Kidney capillary endothelial cell (primary cell): ENCODE measurements at places on chromosomes 5 and 9.

- DNase-seq, result no peak
Observed at GRCh38 chr5:144219869-144220268, 49.2 kb downstream of the KCTD16 start.

- no peak for DNase-seq
Observed at GRCh38 chr5:43149231-43149630, 28.5 kb downstream of the ZNF131 start.

DNA sequence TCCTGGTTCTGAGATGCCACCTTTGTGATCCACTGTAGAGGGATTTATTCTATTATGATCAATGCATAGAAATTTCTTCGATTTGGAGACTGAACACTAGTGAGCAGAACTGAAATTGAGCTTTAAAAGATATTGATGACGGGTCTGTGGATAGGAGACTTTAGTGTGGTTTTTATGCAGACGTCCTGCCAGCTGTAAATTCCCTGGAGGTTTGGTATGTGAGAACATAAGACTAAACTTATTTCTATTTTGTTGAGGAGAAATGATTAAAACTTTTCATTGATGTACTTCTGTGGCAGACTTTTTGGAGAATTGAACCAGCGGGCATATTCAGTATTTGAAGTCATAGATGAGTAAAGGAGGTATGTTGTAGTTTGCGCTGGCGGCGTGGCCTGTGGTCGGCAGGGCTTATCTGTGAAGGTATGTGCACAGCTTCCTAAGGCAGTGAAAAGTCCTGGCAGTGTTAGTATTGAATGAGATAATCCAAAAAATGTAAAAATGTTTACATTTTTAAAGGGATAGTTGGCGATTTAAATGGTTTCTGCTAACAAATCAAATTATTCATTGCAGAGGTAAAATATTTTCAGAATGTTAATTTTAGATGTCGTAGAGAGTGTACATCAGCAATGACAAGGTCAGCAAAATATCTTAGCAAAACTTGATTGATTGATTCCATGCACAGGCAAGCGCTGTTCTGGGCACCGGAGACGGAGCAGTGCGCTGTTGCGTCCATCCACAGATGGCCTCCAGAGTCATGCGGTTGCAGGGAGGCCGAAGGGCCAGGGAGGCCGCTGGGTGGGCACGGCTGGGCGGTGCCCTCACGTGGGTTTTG lies 20.4 kb downstream of the TENT4A start:
- no peak for DNase-seq

GRCh38 chr9:27539479-27540441 lies 10.1 kb upstream of the MOB3B start:
- DNase-seq, result no peak

GRCh38 chr5:1719860-1720259 lies 79.8 kb downstream of the MRPL36 start:
- no peak for DNase-seq

DNA sequence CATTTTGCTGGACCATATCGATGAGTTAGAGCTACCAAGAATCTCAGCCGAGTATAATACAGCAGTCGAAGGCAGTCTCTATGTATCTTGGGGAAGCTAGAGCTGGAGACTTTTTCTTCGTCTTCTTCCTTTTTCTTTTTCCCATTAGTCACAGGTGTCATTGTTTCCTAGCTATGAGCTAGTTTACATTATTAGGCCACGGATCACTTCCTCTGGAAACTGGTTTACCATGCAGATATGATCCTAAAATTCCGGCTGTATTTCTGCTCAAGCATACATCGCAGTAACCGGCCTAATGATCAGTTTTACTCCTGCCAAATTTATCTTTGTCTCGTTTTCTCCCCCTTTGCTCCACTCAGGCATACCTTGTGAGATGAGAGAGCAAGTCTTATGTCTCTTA lies 312.8 kb downstream of the ARHGAP26 start:
- DNase-seq, result peak; percentile 58

DNA sequence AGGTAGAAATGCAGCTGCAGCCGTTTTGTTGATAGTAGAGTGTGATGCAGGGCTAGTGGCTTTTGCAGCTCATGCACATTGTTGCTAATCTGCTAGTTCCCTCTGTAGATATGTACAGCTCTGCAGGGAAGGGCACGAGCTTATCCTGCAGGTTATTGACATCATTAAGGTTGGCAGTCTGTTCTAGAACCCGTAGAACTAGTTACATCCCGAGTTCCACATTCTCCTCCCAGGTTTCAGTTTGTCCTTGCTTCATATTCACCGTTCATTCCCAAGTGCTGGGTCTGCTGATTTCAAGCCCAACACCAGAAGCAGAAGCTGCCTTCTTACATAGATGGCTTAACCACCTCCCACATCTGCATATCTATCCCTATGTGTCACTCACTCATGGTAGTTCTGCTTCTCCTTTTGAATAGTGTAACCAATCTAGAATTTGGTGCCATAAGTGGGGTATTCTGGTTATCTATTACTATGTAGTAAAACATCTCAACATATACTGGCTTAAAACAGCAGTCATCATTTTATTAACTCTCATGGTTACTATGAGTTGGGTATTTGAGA lies 38.1 kb downstream of the CRHBP start:
- DNase-seq, result no peak

DNA sequence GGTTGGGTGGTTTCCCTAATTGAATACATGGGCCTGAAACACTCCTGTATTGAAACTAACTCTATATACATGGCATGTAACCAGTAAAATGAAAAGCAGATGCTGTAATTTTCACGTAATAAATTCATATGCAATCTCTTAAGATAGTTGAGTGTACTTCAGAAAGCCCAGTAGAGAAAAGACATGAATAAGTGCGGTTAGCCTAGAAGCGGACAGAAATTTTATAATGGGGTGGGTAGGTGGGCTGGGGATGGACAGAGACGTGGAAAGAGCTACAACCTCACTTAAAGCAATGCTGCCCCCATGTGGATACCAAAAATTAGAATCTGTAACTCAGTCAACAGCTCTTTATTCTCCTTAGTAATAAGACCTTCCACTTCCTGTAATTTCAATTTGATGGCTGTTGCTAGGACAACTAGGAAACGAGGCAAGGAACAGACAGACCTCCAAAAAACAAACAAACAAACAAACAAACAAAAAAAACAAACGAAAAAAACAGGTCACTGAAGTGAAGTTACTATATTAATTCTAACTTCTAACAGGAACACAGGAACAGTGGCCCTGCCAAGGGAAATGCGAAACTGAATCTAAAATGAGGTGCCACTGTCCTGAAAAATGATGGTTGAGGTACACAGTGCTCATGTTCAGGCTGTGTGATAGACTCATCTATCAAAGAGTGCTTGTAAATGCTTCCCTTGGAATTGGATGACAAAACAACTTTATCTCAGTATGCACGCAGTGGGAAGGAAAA lies 103.4 kb upstream of the GNA14 start:
- peak; percentile 73 for DNase-seq

DNA sequence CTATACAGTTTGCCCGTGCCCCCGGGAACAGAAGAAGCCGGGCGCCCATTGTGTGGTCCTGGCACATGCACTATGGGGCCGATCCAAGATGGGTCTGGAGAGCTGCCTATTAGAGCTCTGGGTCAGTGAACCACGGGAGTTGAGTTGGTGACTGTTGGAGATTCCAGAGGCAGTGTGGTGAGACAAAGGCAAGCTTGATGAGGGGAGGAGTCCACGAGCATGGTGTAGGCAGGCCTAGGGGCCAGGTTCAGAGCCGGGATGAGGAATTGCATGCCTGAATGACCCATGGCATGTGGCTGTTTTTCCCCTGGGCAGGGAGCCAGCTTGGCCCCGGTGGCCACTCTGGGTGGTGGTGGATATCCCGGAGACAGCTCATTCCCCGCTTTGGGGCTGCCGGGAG lies 84.4 kb upstream of the STC2 start:
- DNase-seq, result no peak

- DNase-seq, result no peak
Observed at GRCh38 chr5:80216753-80217596, 38.9 kb downstream of the SERINC5 start.

GRCh38 chr9:27340285-27340674 lies 43.3 kb upstream of the EQTN start:
- no peak for DNase-seq

DNA sequence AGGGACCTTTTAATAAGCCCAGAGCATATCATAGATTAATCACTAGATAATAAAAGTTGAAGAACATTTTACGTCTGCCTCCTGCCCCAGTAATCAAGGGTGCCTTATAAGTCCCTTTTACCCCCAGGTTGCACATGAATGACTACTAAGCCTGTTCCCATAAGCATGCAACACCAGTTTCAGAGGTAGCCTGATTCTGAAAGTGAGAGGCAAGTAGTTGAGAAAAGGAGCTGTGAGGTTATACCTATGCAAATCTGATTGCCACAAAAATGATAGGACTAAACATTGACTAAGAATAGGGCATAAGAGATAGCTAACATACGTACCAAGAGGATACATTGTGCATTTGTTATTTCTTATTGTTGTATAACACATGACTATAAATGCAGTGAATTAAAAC lies 681.9 kb downstream of the ISL1 start:
- DNase-seq, result no peak

GRCh38 chr9:73689051-73689870 lies 537.6 kb downstream of the ANXA1 start:
- DNase-seq, result no peak

DNA sequence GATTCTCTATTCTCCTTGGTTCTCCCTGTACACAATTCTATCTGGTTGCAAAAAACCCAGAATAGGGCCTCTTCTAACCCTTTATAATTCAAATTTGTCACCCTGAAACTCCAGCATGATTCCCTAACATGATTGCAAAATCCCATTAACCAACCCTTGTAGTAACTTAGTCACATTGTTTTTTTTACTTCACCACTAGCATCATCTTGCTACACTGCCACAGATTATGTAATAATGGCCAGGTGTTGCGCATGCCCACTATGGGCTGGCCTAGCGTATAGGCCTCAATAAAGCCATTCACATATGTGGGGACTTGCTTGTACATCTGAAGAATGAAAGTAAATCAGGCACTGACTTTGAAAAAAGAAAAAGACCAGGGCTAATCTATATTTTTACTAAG lies 25.7 kb downstream of the FAM170A start:
- DNase-seq, result no peak

DNA sequence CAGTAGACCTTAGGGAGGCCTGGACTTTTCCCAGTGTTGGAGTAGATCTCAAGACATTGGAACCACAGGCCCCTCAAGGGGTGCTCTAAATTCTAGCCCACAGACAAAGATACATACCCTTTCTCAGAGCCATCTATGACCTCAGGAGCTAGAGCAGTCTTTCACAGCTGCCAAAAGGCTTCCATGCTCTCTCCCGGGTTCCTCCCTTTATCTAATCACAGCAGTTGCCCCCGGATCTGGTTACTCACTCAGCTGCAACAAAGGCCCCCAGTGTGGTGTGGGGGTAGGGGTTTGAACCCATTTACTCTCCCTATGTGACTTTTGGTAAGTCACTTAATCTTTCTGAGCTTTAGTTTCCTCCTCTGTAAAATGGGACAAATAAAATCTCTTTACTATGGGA lies 27.0 kb downstream of the POU4F3 start:
- no peak for DNase-seq

DNA sequence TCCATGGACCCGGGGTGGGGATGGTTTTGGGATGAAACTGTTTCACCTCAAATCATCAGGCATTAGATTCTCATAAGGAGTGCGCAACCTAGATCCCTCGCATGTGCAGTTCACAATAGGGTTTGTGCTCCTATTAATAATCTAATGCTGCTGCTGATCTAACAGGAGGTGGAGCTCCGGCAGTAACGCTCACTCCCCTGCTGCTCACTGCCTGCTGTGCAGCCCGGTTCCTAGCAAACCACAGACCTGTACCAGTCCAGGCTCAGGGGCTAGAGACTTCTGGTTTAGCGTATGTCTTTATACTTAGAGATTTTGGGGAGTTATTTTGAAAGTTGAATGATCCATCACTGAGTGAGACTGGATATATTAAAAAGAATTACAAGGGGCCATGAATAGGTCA lies 50.2 kb downstream of the RICTOR start:
- DNase-seq, result no peak

DNA sequence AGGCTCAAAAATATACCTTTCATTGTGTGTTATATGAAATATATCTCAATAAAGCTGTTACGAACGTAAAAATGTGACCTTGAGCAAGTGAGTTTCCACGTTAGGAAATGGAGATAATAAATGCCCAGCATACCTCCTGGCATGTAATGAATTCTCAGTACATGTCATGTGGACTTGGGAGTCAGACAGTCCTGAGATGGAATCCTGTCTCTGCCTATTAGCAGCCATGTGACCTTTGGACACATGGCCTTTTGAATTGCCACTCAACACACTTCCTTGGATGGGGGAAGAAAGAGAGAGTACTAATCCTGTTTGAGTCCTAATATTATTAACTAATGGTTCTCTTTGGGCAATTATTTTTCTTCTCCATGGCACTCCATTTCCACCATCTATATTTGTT lies 25.7 kb downstream of the TRIM32 start:
- no peak for DNase-seq

DNA sequence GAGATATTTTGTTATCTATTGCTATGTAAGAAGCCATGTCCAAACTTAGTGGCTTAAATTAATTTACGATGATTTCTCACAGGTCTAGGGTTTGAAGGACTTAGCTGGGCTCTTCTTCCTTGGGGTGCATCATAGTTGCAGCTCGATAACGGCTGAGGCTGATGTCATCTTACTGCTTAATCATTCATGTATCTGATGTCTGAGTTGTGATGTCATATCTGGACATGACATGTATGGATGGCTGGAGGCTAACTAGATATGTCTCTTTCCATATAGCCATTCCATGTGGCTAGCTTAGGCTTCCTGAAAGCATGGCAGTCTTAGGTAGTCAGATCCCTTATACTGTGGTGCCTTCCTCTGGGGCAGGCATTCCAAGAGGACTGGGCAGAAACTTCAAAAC lies 31.6 kb downstream of the ADGRV1 start:
- DNase-seq, result no peak

DNA sequence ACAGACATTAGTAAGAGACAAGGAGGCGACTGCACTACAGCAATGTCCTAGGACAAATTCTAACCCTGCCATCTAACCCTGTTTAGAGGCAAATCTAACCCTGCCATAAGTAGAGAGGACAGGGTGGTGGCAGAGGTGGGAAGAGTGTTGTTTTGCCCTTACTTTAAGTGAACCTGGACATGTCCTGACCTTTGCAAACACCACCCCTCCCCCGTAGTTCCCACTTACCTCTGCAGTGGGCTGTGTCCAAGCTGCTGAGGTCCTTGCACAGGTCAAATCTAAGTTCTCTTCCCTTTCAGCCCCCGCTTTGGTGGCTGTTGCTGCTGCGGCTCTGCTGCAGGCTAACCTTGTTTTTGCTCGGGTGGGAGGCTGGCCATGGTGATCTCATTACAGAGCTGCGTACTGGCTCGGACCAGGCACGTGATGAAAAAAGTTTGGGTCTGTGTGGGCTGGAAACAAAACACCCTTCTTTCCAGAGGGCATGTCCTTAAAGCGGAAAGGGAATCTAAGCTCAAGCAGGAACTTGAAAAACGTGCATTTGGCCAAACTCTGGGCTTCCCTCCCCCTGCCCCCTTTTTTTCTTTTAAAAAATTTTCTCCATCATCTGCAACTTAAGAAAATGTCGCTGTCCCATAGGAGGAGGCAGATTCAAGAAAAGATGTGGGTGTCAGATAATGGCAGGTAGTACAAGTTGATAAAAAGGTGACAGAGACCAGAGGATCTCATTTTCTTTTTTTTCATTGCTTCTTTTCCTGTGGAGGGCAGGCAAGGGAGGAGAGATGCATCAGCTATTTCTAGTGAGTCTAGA lies at the start of gene FAXDC2:
FAXDC2 (minus strand) TSS at position 349 of the 808 bp plus-strand sequence. CDS start 12,425 bp downstream, outside the sequence.
- DNase-seq, result peak; percentile 16

GRCh38 chr9:75889977-75890471 lies 449 bp upstream of the PCSK5 start:
- DNase-seq, result peak; percentile 55
